ENCODE measurements at places on chromosomes 6 and 20.

GRCh38 chr6:20417819-20418218 lies 16.1 kb downstream of the E2F3 start:
- no peak for DNase-seq

- no peak for DNase-seq
Measured at GRCh38 chr20:8124639-8125038, 7.4 kb upstream of the PLCB1 start.

GRCh38 chr20:49602345-49603208 lies 34.6 kb upstream of the PTGIS start:
- no peak for DNase-seq

DNA sequence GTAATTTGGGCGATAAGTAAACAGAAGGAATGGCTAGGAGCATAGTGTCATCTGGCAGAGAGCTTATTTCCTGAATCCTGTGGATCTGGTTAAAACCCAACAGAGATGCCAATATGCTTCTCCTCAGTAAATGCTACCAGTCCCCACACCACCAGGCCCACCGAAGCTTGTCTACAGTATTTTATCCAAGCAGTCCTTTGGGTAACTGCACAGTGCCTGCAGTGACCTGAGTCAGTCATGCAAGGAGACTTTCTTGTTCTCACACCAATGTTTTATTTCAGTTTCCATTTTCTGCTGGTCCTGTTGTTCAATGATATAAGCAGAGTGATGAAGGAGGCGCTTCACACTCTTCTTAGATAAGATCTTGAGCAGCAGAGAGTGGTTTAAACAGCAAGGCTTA lies 326.3 kb downstream of the RIMS1 start:
- DNase-seq: no peak

GRCh38 chr6:72792692-72793091 lies 170.8 kb downstream of the KCNQ5 start:
- DNase-seq: no peak

DNA sequence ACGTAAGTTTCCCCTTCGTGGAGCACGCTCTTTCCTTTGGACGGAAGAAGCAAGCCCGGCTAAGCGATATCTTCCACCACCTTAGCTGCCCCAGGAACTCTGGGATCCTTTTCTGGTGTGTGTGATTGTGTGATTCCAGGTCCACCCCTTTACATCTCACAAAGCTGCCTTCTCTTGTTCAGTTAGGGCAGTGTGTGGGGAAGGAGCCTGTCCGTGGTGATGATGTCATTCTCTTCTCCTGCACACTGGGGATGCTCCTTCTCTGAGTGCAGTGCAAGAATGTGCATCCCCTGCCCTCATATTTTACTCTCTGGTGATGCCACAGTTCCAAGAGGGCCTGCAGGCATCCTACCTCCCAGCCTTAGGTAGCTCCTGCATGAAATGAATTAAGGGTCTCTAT lies 30.3 kb downstream of the BNIP5 start:
- no peak for DNase-seq

DNA sequence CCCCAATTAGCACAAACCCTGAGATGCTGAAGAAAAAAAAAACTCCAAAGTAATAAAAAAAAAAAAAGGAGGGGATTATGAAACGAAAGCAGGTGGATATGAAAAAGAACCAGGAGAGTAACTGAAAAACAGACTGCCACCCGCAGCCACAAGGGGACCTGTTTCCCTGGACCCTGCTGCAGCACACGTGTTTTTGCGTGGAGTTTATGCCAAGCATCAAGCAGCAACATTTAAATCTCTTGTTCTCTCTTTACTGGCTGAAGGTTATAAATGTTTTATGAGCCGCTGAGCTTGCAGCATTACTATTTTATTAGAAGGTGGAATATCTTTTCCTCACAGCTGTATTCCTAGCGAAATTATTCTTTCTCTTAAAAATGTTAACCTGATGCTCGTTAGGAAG lies 131.6 kb upstream of the OLIG3 start:
- no peak for DNase-seq

GRCh38 chr20:62575976-62576722 lies 66.2 kb upstream of the SLCO4A1 start:
- DNase-seq: no peak

GRCh38 chr6:168542301-168542700 lies 101.3 kb downstream of the SMOC2 start:
- DNase-seq: no peak

DNA sequence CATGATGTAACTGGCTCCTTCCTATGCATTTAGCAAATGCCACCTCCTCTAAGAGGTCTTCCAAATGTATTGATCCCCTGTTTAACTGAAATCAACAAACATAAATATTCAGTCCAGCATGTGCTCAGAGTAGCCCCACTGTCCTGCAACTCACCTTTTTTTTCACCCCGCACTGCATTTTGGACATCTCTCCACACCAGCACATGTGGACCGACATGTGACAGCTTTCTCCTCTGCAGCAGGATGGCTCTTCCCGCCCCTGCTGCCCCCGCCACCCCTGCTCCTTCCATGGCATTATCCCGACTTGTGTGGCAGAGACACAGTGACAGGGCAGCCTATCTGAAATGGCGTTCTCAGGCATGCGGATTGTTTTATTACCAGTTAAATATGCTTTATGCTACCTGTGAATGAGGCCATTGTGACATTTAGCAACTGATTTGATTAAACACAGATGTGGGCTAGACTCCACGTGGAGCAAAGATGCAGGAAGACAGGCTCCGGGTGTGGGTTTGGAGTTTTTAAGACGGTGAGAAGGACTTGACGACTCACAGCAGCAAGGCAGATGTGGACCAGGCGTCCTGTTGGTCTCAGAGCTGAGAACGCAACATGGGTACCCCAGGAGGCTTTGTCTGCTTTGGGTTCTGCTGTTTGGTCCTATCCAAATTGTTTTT lies 161.2 kb downstream of the EYA2 start:
- no peak for DNase-seq

DNA sequence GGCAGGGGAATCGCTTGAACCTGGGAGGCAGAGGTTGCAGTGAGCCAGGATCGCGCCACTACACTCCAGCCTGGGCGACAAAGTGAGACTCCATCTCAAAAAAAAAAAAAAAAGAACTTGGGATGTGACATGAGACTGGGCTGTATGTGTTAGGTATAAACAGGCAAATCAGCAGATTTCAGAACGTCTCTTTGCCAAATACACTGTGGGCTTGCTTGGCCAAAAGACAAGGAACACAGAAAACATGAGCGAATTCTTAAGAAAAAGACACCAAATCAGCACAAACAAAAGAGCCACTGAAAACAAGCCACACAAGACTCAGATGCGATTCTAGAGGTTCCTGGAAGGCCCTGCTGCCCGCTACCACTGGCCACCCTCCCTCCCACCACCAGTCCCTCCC lies 12.5 kb downstream of the ETV7 start:
- DNase-seq: no peak

- no peak for DNase-seq
Measured at GRCh38 chr6:11364971-11365397, 132.5 kb upstream of the NEDD9 start.

DNA sequence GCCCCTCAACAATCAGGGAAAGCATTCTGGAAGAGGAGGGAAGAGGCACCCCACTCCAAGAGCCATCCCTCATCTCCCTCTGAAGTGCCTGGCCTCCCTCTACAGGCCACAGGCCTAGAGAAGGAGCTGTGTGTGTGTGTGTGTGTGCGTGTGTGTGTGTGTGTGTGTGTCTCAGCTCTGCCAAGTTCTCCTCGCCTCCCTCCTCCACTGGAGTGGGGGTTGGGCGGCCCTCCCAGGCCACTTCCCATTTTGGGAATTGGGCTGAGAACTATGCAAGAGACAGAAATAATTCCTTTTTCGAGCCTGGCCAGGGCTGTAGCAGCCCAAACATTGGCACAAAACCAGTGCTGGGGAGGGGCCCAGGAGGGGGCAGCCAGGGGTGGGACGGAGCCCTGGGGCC lies 35.7 kb downstream of the KCNB1 start:
- DNase-seq: no peak

- DNase-seq: no peak
Measured at GRCh38 chr6:157287923-157288322, 35.4 kb downstream of the TMEM242 start.

DNA sequence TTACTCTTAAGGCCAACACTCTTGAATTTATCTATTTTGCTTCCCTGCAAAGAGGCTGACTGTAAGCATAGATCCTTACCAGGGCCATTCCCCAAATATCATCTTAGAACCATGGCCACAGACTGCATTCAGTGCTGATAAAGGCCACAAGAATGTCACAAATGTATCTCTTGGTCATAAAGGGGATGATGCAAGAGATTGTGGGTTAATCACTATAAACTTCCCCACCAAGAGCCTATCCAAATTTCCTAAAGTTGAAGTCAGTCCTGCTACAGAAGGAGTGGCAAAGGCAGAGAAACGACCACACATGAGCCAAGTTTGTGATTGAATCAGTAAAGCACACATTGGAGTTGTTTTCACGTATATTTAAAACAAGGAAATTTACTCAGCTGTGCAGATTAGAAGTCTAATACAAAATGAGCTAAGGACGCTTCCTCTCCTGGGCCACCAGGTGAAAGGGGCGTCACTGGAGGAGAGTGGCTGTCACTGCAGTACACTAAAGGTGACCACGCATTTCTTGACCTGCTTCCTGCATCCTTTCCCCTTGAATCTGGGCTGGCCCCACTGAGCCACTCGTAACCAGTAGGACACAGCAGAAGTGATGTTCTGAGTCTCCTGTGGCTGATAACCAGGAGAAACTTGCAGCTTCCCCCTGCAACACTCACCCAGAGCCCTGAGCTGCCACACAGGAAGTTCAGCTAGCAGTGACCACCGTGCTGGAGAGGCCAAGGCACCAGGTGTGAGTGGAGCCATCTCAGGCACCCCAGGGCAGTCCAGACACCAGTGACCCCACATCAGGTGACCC lies 181.9 kb downstream of the SYNDIG1 start:
- DNase-seq: peak; percentile 29

DNA sequence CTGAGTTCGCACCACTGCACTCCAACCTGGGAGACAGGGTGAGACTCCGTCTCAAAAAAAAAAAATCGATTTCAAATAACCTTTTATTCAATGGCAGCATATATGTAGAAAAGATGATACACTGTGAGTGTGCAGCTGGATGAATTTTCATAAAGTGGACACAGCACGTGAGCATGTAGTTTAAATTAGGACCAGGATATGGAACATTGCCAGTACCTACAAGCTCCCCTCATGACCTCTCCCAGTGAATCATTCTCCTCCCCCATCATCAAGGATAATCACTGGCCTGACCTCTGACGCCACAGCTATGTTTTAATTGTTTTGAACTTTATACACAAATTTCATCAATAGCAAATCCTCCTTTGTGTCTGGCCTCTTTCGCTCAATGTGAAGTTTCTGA lies 53.8 kb upstream of the HDAC2 start:
- DNase-seq: no peak

GRCh38 chr6:3330199-3330598 lies 71.5 kb downstream of the PSMG4 start:
- DNase-seq: no peak

DNA sequence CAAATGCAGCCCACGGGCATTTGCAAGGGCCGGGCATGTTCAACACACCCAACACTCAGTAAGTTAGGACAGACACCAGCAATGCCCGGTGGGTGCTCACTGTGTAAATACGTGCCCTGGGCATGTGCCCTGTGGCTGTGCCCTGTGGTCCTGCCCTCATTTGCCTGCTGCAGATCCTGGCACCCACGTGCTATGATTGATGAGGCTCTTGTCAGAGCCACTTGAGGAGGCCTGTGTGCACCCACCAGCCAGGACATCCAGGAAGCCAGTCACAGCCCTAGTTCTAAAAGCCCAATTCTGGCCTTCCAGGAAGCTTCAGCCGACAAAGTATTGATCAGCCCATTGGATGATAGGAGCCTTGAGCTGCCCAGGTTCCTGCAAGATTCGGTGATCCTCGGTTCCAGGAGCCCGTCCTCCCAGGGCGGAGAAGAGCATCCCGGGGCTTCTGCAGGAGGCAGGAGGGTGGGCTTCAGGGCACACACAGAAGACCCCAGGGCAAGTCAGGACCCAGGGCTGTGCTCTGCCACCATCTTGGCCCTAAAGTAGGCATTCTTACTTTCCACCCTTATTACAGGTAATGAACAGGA lies 223.9 kb downstream of the PREX1 start:
- DNase-seq: no peak

DNA sequence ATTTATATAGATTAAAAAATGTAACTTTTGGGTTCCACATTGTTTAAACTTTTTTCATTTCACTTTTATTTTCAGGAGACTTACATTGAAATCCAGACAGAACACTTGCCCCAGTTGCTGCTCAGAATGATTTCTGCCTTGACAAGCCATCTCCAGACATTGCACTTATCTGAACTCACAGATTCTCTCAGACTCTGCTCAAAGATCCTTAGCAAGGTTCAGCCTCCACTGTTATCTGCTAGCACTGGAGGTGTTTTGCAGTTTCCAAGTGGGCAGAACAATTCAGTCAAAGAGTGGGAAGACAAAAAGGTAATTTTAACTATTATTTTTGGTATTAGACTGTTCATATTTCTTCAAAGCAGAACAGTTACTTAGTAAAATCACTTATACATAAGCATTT lies 58.0 kb downstream of the DOP1A start:
- DNase-seq: no peak

DNA sequence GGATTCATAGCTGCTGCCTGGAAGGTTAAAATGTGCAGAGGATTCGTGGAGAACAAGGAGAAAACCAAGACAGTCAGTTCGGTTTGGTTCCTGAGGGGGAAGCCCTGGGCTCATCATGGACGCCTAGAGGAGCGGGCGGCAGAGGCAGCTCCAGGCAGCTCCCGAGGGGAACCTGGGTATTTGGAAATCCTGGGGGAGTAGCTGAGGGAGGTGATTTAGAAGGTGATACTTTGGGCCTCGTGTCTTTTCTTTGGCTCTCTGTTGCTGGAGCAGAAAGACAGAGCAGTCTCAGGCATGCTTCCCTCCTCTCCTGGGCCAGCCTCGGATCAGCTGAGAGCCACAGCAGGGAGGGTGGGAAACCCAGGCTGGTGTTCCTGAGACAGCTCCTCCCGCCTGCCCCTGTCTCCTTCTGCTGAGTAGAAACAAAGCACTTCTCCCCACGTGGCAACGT lies 139.5 kb downstream of the DLL1 start:
- no peak for DNase-seq

GRCh38 chr6:11324453-11325015 lies 92.1 kb upstream of the NEDD9 start:
- no peak for DNase-seq

- DNase-seq: no peak
Measured at GRCh38 chr20:49230021-49230420, 10.8 kb downstream of the DDX27 start.

DNA sequence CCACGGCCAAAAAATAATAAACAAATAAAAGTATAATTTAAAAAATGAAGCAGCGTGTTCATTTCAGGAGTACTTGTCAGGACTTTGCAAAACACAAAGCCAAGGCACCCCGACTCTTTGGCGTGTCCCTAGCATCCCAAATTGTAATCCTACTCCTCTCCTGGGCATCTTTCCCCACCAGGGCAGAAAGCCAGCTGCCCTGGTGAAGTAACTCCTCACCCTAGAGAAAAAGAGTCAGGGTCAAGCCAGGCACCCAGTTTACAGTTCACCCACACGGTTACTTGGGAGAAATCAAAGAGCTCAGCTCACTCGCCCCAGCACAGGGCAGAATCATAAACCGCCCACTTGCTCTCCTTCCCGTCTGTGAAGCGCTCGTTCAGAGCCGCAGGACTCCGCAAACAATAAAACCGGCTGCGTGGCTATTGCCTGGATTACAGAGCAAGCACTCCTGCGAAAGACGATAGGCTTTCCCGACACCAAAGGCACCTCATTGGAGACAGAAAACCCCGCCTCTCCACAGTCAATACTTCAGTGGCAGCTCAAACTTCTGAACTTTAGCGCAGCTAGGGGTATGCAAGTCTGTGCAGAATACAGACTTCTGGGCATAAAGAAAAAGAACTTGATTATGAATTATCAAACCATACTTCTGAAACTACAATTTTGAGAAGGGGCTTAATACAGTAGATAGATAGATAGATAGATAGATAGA lies 73.0 kb upstream of the NHSL1 start:
- DNase-seq: no peak

Data from amniotic stem cell (primary cell).